A549 (cell line): ENCODE measurements at places on chromosomes 1 and 21.
A peak's percentile ranks its signal among the peaks of the same experiment; 100 is the strongest.

- DNase-seq: no peak
Observed at GRCh38 chr1:25794325-25794724, 5.7 kb upstream of the SELENON start.

- no peak for DNase-seq
Observed at GRCh38 chr1:175563236-175563895, 180.0 kb downstream of the TNR start.

DNA sequence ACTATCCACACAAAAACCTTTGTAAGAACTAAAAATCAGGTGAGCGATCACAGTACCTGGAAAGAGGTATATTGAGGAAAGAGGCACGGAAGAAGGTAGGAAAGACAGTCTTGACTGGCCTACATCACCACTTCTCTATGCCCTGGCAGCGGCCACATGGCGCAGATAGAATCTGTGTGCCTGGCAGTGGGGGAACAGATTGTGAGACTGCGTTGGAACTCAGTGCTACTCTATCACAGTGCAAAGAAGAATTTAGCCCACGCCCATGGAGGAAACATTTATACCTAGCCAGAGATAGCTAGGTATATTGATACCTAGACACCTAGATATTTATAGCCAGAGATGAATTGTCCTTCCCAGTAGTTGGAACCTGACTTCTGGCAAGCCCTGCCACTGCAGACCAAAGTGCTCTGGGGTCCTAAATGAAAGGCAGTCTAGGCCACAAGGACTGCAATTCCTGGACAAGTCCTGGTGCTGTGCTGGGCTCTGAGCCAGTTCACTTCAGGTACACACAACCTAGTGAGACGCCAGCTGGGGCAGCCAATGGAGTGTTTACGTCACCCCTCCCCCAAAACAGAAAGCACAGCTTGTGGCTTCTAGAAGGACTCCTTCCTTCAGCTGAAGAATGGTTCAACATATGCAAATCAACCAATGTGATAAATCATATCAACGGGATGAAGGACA is 51.9 kb downstream of the DHX9 start:
- no peak for DNase-seq

DNA sequence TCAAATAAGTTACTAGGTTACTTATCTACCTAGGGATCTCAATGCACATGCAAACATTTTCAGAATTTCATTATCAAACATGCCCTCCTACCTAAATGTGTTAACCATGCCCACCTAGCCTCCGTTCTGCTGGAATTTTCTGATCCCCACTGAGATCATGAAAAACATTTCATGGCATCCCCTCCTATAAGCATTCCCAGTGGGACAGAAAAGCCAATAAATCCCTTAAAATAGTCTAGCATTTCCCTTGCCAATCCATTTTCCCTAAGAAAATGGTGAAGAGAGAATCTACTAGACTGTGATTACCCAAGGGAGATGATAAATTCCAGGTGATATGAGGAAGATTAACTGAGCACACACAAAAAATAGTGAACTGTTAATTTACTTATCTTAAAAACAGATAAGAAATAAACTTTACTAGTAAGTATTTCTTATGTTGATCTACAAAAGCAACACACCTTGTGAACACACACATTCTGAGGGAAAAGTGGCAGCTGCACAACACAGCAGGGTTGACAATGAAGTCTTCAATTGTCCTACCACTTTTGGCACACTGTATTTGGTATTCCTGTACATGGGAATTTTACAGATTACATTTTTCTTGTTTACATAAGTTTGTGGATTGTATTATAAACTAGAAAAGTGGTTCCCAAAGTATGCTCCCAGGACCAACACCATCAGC is 49.6 kb downstream of the ARID4B start:
- no peak for DNase-seq

- peak; percentile 89 for DNase-seq
Observed at GRCh38 chr1:42943166-42943565, 15.5 kb downstream of the SLC2A1 start.

DNA sequence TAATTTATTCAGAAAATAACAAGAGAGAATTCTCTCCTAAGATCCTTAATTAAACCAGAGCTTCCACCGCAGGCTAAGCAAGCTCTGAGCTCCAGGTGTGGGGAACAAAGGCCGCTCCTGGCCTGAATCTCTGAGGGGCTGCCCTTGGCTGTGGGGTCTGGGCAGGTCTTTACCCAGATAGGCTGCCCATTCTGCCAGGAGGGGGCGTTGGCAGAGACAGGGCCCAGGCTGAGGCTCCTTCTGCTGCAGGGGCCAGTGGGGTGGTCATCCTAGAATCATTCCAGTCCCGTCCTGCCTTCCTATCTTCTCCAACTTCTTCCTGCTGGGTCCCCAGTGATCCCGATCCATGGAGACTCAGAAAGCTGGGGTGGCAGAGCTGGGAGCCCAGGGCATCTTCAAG is 82.9 kb upstream of the POU3F1 start:
- DNase-seq: no peak

GRCh38 chr1:21659099-21659923 is 9.8 kb downstream of the RAP1GAP start:
- DNase-seq: peak; percentile 63

DNA sequence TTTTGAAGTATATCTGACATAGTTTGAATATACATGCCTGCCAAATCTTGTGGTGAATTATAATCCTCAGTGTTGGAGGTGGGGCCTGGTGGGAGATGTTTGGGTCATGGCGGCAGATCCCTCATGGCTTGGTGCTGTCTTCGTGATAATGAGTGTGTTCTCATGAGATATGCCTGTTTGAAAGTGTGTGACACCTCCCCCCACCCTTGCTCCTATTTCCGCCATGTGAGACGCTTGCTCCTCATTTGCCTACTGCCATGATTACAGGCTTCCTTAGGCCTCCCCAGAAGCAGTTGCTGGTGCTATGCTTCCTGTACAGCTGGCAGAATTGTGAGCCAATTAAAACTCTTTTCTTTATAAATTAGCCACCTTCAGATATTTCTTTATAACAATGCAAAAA is 436.6 kb upstream of the BEND5 start:
- no peak for DNase-seq

- no peak for DNase-seq
Observed at GRCh38 chr1:913491-914130, 10.1 kb upstream of the SAMD11 start.

DNA sequence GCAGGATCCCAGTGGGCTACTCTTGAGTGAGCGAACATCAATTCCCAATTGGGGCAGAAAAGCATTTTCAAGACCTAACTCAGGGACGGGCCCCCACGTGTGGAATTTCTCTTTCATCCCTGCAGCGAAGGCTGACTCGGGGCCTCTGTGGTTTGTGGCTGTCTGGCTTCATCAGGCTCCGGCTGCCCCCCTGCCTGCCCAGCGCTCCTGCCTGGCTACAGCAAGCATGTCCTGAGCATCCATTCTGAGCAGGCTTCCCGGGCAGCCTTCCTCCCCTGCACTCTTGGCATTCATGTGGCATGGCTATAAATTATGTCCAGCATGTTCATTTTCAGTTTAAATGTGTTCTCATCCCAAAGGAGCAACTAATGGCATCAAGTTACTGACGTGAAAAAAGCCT is 588.1 kb downstream of the KIF26B start:
- DNase-seq: no peak

- DNase-seq: no peak
Observed at GRCh38 chr1:42690477-42691156, 8.4 kb downstream of the YBX1 start.

DNA sequence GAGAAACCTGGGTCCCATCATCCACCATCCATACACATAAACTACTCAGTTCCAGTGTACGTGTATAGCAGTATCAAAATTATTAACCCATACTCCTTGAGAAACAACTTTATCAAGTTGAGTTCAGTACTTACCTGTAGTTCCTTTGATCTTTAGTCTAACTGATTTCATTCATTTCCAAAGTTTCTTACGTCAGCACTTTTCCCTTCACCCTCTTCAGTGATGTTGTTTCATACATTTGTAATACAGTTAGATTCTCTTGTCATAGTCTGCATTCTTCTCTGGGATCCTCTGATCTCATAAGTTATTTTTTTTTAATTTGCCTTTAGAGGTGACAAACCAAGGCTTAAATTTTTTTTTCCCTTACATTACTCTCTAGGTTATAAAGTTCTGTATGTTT is 143.2 kb downstream of the PIK3R3 start:
- DNase-seq: no peak

DNA sequence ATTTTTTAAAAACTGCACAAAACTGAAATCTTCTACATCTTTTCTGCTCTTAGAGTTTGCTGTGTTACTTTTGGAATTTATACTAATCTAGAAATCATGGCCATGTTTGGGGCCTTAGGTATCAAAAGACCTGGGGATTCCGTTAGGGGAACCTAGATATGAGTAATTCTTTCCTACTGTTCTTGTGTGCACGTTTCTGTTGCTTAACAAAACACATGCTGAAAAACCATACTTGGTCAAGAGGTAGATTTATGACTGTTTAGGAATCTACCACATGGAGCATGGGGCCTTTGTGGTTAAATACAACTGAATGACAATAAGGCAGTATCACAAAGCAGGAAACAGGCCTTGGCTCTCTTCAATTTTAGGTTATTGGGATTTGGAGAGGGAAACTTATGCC is 291.9 kb upstream of the USP25 start:
- no peak for DNase-seq

DNA sequence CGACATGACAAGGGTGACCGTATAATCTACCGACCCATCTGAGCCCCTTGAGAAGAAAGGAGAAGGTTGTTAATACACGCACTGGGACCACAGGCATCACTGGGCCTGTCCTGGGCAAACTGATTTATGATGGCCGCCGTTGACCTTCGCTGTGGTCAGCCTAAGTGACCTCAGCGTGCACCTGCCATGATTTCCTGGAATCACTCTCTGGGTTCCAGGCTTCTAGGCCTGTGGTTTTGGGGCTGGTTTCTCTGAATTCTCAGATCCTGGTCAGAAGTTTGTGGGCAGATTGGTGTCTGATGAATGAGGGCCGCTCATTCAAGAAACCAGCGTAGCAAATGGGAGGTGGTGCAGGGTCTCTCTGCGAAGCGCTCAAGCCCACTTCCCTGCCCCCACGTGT is 64.0 kb downstream of the SIK1 start:
- DNase-seq: no peak

DNA sequence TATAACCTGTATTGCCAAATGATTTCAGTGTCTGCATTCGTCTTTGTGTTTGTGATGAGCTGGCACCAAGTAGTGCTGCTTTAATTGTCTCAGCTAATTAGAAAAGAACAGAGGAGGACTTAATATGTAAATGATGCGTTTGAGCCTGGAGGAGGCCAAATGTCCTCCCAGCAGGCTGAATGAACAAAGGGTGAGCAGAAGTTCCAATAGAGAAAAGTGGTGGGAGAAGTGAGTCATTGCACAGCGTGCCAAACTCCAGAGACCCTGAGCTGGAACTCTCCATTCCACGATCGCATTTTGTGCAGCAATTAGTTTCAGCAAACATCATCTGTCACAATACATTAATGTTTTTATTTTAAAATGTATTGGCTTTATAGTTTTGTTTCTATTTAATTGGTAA is 17.9 kb downstream of the ETV3L start:
- no peak for DNase-seq

DNA sequence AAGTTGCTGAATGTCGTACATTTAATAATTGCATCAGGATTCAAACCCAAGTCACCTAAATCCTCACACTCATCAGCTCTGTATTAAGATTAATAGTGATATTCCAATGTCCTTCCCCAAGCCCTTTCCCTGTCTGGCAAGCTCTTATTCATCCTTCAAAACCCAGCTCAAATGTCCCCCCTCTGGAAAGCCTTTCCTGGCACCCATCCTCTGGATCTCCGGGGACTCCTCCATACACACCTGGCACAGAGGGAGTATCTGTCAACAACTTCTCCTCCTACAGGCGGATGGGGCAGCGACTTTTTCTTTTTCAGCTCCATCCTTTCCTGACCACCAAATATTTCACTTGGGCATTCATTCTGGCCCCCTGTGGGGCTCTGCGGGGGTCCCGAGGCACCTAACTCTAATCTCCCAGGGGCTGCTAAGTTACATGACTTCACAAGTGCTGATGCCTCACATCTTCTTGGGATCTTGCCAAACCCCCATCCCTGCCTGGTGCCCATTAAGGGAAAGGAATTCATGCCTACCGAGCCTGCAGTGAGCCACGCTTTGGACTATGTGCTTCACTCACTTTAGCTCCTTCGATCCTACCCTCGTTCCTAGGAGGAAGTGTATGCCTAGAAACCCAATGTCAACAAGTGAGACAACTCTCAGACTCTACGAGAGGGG is 15.2 kb downstream of the TINAGL1 start:
- no peak for DNase-seq

DNA sequence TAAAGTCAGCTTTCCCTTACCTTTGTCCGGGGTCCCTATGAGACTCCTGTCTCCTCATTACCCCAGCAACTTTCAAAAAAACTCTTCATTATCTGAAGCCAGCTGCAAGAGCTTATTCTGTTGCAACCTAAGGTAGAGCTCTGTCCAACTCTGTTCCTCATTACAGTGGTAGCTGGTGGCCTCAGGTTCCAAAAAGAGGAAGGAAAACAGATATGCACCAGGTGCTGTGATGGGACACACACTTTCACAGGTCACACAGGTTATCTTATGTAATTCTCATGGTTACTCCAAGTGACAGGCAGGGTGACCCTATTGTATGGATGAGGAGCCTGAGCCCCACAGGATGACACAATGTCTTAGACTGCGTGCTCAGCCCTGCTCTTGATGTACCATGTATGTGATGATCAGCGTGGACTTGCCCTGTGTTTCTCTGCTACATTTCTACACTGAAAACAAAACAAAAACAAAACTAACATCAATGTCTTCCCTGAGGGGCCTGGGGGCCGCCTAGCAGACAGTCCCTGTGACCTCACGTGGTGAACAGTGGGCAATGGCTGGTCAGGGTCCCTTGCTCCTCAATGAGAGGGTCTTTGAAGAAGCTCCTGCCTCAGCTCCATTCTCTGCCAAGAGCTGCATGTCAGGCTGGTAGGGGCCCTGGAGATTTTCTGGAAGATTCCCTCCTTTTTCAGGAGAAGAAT is 9.7 kb upstream of the TENT5C start:
- DNase-seq: no peak

GRCh38 chr1:218656301-218657037 is 311.3 kb downstream of the TGFB2 start:
- no peak for DNase-seq

DNA sequence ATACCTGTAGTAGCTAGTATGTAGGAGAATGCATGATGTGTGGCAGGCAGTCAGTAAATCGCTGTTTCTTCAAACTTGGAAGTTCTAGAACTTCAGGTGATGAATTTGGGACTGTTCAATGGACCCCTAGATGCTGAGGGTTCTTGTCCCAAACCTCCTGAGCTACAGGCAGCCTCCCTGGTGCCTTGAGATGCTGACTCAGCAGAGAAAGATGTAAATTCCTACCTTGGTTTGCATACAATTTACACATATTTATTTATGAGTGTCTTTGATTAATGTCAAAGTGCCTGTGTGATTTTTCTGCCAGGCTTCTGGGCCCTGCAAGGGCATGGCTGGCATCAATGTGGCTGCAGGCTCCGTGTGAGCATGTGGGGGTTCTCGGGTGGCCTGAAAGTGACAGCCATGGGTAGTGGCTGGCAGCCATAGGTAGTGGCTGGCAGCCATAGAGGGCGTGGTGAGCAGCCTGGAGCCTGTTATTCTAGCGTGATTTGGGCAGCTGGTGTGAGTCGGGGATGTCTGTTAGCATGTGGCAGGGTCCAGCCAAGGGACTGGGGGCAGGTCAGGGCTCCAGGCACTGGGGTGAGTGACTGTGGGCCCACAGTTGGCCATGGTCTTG is 13.2 kb upstream of the POU3F1 start:
- DNase-seq: no peak

- no peak for DNase-seq
Observed at GRCh38 chr1:41243079-41243385, 926 bp upstream of the SCMH1 start.
